A549 treated with Mapracorat at 1 μM for 4 hours (cell line): ENCODE measurements at places on chromosomes 12 and 14. TPM values are rescaled to one million over a fixed set of nuclear protein-coding genes. Genes with fewer than 3 reads are reported as not detected.

Gene SLC17A8
- 0.03 TPM in 1 of 5 replicates, not detected in the others for total RNA-seq

Gene DNAH10
- total RNA-seq, result 0.19 to 0.45 TPM (median 0.23 TPM) in 5 replicates

Gene SLC5A8
- not detected in 5 replicates for total RNA-seq

Gene TMED8
- total RNA-seq, result 4.8 to 7.1 TPM (median 6.7 TPM) in 5 replicates

Gene RPGRIP1
- 0.10 to 0.45 TPM (median 0.26 TPM) in 5 replicates for total RNA-seq

Gene MDGA2
- total RNA-seq, result 0.18 TPM in 1 of 5 replicates, not detected in the others

Gene CRIP2
- total RNA-seq, result 112 to 211 TPM (median 199 TPM) in 5 replicates

Gene RDH16
- 0.07 to 0.19 TPM (median 0.11 TPM) in 5 replicates for total RNA-seq

Gene TAC3
- 0.30 TPM in 1 of 5 replicates, not detected in the others for total RNA-seq

Gene HSPA2
- 31.4 to 37.2 TPM (median 32.7 TPM) in 5 replicates for total RNA-seq

Gene MAP3K9
- 4.4 to 6.5 TPM (median 5.4 TPM) in 5 replicates for total RNA-seq

Gene COCH
- total RNA-seq, result 22.0 to 28.1 TPM (median 24.9 TPM) in 5 replicates
